ENCODE measurements at places on chromosomes 2 and 18.
A peak's percentile ranks its signal among the peaks of the same experiment; 100 is the strongest.

DNA sequence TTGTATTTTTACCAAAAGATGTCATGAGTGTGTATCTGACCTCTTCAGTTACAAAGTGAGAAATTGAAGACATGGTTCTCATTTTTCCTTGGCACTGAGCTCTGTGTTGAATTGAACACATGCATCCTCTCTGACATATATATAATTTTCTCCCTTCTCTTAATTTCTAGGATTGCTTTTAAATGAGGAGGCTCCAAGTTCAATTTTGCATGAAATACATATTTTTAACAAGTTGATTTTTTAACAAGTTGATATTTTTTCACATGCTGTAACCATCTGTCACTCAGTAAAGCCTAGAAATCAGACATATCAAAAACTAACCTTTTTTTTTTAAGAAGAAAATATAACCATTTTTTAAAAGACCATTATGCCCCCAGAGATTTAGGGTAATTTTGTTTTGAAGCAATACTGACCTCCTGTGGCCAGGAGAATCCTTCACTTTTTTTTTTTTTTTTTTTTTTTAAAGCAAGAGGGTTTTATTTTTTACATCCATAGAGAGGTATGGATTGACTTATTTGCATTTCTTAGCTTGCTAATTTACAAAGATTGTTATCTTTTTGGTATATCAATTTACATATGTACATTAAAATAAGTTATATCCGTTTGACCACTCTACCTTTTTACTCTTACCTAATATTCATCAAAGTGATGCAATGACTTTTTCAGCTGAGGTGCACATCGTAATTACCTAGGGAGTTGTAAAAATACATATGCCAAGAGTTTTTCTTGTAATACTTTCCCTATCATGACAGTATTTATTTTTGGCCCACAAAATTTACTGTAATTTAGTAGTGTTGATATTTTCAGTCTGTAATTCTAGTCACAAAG, 161.8 kb downstream of the SOCS6 start:
- DNase-seq = no peak

- no peak for DNase-seq
Observed at GRCh38 chr2:108330979-108331378, 42.3 kb downstream of the SULT1C2 start.

DNA sequence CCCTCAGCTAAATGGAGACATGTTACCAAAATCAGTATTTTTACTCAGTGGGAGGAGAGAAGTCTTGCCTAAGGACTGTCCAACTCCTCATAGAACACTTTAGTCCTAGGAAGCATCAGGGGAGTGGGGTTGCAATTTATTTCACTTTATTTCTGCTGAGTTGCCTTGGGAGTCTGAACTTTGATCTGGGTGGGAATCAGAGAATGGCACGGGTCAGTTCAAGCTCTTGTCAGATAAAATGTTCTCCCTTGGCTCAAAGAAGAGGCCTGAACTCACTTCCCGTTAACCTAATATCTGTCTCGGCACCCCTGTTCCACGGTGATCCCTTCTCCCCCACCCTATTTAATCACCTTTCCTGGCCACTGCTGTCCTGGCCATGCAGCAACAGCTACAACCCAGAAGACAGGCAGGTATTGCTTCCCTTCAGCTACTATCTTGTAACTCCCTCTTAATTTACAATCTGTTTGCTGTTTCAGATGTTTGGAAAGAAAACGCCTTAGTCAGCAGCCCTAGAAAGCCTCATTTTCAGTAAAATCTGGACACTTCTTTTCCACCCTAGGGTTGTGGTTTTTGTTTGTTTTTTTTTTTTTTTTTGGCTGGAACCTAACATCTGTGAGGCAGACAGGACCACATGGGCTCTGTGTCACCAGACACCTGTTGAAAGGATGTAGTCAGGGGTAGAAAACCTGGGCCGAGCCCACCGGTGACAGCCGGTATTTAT, 52.5 kb downstream of the SERTAD2 start:
- no peak for DNase-seq

DNA sequence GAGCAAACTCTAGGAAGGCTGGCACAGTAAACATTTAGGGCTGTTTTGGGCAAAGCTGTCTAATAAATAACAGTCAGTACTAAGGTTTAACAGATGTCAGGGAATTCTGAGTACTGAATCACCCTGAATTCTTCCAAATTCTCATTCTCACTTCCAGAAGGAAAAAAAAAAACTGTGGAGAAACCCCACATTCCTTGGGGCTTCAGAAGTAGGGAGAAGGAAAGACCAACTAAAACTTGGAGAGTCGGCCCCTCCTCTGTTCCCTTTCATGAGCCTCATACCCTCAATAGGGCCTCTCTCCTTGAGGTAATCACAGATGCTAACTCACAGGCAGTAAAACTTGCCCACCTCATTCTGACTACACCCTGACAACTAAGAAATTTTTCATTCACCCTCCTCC, 62.1 kb downstream of the CCDC148 start:
- no peak for DNase-seq

DNA sequence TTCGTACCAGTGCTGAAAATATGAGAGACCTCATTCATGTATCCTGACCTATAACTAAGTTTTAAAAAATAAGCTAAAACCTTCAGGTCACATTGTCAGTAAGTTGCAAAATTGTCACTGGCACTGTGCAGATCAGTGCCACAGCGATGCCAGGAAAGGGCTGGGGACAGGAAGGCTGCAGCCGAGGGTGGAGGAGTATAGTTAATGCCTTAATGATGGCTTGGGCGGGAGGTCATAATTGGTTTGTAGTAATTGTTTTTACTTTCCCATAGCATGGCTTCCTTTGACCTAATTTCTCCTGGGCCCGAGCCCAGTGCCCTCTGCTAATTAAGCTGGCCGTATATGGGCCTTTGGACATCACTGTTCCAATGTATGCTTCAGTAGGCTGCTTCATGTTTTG, 47.2 kb upstream of the RAB12 start:
- no peak for DNase-seq

DNA sequence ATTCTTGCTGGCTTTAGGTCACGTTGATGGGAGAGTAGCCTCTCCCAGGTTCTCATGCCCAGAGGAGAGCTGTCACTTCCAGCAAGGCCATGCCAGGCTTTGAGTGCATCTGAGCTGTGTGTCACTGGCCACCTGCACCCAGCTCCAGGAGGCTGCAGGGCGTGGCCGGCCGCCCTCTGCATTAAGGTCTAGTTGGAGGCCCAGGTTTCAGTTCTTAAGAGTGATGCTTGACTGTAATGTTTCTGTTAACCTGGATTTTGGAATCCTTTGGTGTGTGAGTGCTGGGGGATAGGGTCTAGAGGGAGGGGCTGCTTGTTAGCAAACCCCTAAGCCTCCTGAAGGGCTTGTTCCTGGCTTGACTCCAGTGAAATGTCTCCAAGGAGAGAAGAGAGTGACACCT, 140.1 kb downstream of the ACOXL start:
- no peak for DNase-seq

DNA sequence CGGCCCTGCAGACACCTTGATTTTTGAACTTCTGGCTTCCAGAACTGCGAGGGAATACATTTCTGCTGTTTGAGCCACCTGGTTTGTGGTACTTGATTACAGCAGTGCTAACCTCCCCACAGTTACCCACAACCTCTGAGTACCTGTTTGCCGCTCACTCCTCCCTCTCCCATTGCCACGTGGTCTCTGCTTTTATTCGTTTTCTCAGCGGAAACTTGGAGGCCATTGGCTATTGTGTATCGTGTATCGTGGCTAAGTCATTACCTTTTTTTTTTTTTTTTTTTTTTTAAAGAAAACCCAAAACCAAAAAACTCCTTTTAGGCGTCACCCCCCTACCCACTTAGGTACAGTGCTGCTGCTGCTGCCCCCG, 90.8 kb downstream of the AGAP1 start:
- DNase-seq = no peak

DNA sequence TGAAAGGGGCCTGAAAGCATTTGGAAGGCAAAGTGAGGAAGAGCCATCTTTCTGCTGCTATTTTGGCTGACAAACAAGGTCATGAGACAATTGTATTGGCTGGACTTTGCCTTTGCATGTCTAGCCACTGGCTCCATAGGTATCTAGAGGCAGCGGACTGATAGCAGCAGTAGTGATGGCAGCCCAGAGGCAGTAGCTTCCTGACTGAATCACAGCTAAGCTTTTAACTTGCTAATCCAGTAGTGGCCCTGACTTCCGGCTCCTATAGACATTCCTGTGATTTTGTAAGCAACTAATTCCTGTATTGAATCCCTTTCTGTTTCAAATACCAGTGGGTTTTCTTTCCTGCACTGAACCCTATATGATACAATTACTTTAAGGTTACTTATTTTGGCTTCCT, 69.8 kb upstream of the PDE1A start:
- DNase-seq = no peak

- DNase-seq = peak; percentile 14
Observed at GRCh38 chr2:11071211-11071610, 84.1 kb upstream of the SLC66A3 start.

Data from stimulated activated CD4-positive, alpha-beta T cell treated with anti-CD3 and anti-CD28 coated beads, Interleukin-2, amount 100 ng/mL, for 24 hours (primary cell).